ENCODE measurements at places on chromosomes 16 and 17.
A peak's percentile ranks its signal among the peaks of the same experiment; 100 is the strongest.

- DNase-seq, result no peak
Measured at GRCh38 chr16:76932541-76933211, 258.3 kb upstream of the MON1B start.

- no peak for DNase-seq
Measured at GRCh38 chr17:512311-512710, 159.7 kb upstream of the RPH3AL start.

DNA sequence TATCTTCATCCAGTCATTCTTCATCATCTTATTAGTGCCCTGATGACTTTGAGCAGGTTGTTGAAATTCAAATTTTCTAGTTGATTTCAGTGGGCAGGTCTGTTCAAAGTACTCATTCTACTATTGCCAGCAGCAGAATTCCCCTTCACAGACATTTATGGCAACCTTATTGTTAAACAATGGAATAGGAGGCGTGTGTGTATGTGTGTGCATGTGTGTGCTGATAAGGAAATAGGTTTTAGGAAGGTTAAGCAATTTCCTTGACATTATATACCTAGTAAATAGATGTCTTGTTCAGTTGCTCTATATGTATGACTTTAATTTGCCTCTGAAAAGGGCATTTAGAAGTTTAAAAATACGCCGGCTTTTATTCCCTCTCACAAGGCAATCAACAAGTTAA is 601.4 kb upstream of the CA10 start:
- no peak for DNase-seq

GRCh38 chr17:42702446-42702845 is 20.1 kb downstream of the CNTNAP1 start:
- no peak for DNase-seq

- DNase-seq, result no peak
Measured at GRCh38 chr17:13306310-13306962, 288.6 kb upstream of the ELAC2 start.

DNA sequence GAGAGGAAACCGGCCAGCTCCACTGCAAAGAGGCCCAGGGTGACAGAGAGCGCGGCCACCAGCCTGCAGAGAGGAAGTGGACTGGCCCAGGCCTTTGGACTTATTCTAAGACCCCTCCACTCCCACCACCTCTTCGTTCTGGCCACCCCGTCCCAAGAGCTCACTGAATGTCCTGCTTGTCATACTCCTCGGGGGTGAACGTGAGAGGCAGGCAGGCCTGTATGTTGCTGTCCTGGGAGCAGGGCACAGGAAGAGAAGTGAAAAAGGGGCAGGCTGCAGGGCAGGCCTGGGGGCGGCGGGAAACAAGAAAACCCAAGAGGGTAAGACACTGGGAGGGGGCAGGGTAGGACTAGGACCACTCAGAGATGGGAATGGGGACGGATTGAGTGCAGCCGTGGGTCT is 384 bp downstream of the TMEM107 start:
- no peak for DNase-seq

DNA sequence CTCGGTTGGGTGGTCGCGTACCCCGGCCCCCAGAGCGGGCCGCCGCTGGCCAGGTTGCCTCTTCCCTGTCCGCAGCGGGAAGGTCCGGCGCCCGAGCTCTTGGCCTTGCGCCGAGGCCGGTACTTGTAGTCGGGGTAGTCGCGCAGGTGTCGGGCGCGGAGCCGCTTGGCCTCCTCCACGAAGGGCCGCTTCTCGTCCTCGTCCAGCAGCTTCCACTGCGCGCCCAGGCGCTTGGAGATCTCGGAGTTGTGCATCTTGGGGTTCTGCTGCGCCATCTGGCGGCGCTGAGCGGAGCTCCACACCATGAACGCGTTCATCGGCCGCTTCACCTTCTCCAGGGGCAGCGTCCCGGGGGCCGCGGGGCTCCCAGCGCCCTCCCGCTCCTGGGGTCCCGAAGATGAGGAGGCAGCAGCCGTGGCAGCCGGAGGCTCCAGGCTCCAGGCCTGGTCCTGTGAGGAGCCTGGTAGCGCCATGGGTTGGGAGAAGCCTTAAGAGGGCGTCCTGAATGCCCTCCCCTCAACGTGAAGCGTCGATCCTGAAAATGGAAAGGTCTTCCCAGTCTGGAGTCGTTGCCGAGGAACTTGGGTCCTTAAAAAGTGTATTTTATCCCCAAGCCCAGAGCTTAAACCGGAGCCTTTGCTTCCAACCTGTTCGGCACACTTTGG is 558 bp downstream of the SOX15 start:
- DNase-seq, result peak; percentile 91

GRCh38 chr17:77190576-77190975 is 49.8 kb downstream of the SEC14L1 start:
- no peak for DNase-seq

DNA sequence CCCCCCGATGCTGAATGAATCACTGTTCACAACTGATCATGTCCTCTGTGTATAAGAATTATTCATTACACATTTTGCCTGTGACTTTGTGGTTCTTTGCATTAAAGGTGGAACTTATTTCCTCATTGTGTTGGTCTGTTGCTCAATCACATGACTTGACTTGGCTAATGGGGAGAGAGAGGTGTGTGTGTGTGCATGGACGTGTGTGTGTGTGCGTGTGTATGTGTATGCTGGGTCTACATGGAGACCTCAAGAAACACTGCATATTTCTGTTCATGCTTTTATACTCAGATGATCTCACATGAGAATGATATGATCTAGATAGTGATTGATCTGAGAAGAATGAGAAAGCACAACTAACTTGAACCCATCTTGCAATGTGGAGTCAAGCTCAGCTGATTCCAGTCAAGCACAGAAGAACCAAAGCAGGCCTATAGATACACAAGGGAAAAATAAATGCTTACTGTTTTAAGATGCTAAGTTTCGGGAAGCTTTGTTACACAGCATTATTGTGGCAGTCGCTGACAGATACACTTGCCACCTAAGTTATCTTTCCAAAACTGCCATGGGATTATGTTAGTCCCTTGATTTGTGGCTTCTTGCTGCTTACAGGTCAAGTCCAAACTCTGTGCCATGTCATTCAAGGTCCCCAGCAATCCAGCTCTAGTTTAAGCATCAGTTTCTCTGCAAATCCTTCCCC is 167.9 kb upstream of the ZFHX3 start:
- DNase-seq, result no peak

GRCh38 chr17:3695129-3695722 is 729 bp downstream of the P2RX5 start:
- DNase-seq, result no peak

DNA sequence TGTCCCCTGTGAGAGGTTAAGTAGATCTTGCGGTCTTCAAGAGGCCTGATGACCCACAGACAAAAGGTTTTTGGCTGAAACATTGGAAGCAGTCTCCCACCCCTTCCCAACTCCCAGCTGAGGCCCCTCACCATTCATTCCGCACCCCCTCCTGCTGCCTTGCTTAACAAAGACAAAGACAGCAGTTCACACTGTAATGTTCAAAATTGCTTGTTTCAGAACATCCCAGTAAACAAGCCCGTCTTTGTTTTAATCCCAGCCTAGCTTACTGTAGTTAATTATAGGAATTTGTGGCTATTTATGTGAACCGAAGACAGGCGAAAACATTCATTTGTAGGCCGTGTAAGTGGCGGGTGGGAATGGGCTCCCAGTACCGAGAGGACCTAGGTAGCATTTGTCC is 55.7 kb downstream of the IRX5 start:
- no peak for DNase-seq

GRCh38 chr17:20920095-20920814 is 122.6 kb downstream of the USP22 start:
- no peak for DNase-seq

DNA sequence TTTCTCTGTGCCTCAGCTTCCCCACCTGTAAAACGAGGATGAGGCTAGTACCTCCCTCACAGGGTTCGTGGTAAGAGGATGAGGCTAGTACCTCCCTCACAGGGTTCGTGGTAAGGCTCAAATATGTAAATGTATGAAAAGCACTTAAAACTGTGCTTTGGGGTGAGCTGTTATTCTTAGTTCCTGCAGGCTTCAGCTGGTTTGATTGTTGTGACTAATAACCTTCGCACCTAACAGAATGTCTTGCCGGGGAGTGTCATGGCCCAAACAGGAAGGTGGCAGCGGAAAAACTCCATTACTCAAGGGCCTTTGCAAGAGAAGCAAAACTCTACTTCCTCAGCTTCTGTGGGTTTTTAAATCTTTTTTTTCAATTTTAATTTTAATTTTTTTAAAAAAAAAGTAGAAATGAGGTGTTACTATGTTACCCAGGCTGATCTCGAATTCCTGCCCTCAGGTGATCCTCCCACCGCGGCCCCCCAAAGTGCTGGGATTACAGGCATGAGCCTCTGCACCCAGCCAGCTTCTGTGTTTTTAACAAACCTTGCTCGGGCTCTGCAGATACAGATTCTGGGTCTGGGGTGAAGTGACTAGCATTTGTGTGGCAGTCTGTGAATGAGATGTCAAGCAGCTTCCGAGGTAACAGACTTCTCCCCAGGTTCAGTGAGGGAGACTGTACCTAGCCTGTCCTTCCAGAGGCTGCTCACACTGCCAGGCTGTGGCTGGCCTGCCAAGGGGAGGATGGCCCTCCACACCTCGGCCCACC is 103.0 kb downstream of the RAB11FIP4 start:
- no peak for DNase-seq

GRCh38 chr16:59236804-59237458 is 502.8 kb upstream of the GOT2 start:
- no peak for DNase-seq

GRCh38 chr17:82257473-82257872 is 16.0 kb downstream of the CSNK1D start:
- no peak for DNase-seq

GRCh38 chr16:54208237-54208636 is 78.3 kb downstream of the IRX3 start:
- no peak for DNase-seq

- DNase-seq, result no peak
Measured at GRCh38 chr17:57537524-57538410, 207.3 kb downstream of the CCDC182 start.

DNA sequence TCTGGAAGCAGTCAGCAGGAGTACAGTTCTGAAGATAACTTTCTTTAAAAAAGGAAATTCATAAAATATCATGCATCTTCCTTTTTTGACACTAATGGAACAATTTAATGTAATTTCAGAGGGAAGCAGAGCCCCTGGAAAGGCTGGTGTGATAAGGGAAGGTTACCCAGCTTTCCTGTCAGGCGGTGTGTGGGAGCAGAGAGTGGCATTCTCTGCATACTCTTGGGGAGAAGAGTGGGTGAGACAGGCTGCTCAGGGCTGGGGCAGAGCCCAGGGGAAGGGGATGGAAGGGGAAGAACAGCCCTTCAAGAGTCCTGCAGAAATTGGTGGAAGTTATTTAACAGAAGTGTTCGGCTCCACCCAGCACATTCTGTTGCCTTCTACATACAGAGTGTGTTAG is 84.7 kb downstream of the PRKCB start:
- no peak for DNase-seq

GRCh38 chr16:11757671-11758545 is 15.3 kb upstream of the TXNDC11 start:
- no peak for DNase-seq

GRCh38 chr16:81061871-81062608 is 15.0 kb downstream of the C16orf46 start:
- no peak for DNase-seq

GRCh38 chr17:4381690-4382671 is 15.5 kb upstream of the UBE2G1 start:
- no peak for DNase-seq

DNA sequence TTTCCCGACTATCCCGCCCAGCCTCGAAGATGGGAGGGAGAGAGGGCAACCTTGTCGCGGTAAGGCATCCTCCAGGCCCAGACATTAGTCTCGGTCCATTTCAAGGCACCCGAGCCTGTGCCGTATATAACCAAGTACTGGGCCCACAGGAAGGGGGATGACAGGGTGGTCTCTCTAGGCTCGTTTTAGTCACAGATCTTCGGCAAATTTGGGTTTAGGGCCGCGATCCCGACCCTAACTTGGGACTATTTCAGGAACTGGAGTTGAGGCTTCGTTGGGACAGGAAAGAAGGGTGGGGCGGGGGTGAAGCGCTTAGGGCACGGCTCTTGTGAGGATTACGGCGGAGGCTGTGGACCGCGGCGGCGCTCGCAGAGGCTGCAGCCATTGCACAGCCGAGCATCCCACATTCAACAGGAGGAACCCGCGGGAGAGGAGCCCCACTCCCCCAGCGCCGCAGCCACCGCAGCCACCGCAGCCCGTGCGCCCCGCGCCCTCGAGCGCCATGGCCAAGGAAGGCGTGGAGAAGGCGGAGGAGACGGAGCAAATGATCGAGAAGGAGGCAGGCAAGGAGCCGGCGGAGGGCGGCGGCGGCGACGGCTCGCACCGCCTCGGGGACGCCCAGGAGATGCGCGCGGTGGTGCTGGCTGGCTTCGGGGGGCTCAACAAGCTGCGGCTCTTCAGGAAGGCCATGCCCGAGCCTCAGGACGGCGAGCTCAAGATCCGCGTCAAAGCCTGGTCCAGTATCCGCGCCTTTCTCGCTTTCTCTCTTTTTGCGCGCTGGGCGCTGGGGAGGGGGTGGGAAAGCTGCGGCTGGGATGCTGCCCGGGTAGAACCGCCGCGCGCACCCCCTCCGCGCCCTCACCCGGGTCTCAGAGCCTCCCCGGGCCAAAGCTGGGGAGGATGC is at the start of gene VAT1L:
Gene VAT1L, plus strand, starts transcription at position 384 of the 904 bp plus-strand sequence. Its CDS starts 119 bp downstream, at position 503.
- DNase-seq, result peak; percentile 38

GRCh38 chr17:63740464-63741142 is 996 bp downstream of the STRADA start:
- no peak for DNase-seq

DNA sequence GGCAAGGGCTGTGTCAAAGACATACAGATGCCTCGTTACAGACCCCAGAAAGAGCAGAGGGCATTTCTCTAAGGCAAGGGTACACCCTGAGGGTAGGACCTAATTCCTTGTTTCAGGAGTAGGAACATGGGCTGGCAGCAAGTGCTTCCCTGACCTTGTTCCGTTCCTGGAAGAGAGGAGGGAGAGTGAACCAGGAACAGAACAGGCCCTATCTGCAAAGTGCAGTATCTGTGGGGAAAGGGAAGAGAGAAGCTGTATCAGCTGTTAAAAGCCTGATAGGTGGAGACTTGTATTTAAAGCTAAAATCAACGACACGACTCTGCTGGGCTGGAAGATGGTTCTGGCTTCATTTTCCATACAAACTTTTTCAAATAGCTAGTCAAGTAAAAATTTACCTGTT is 26.1 kb upstream of the FASN start:
- DNase-seq, result no peak

- no peak for DNase-seq
Measured at GRCh38 chr17:42138749-42139492, 15.9 kb downstream of the RAB5C start.
